ENCODE measurements at places on chromosomes 6 and 20.

DNA sequence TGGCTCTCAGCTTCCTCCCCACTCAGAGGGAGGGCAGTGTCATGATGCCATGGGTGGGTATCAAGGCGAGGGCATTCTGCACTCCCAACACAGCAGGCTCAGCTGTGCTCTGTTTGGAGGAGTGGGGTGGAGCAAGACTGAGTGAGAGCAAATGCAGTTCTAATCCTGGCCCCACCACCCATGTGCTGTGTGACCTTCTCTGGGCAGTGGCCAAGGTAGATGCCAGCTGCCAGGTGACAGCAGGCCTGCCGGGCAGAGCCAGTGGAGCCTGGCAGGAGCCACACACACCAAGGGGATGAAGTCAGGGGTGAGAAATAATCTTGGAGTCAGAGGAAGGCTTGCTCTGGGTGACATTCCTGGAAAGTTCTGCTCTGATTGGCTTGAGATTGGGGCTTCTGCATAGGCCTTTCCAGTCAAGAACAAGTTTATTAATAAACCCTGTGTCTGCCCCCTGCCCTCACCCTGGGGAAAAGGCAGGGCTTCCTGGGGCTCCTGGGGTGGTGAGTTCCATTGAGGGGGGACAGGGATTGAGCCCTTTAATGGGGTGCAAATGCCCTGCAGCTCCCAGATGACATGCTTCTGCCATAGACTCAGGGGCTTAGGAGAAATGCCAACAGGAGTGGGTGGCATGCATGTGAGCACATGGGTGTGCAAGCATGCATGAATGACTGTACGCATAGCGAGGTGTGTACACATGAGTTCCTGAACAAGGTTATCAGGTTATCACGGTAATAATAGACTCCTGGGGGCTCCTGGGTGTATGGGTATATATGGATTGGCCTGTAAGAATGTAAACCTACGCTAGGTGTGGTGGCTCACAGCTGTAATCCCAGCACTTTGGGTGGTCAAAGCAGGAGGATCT is 134.2 kb downstream of the MRPL14 start:
- DNase-seq = no peak

GRCh38 chr6:98967616-98968015 is 19.9 kb upstream of the FBXL4 start:
- no peak for DNase-seq

- DNase-seq = no peak
Observed at GRCh38 chr6:106149472-106150069, 63.4 kb downstream of the PRDM1 start.

GRCh38 chr6:53646606-53647005 is 18.9 kb downstream of the KLHL31 start:
- no peak for DNase-seq

DNA sequence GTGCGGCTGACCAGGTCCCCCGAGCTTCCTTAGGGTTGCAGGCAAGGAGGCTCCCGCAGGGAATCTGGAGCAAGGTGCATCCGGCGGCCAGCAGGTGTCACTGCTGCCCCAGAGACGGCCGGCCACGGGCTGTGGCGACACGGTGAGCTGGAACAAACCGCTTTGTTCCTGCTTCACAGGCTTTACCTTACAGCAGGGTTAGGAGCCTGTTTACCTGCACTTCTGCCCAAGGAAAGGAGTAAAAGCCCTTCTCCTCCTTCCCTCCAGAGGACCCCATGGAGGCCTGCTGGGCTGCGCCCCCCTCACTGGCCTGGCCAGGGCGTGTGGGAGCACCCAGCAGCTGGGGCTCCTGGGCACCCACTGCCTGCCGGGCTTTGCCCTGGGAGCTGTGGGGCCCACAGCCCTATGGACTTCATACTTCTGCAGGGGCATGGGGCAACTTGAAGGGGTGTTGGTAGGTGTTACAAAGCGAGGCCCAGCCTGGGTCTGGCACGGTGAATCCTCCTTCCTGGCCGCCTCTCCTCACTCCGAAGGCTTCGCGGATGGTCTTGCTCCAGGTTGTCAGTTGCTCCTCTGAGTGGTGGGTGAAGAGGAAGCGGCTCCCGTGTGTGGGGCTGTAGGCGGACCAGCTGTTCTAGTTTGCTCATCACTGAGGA is 88.4 kb downstream of the CDC5L start:
- peak; percentile 57 for DNase-seq

GRCh38 chr6:55670850-55671413 is 91.9 kb upstream of the HMGCLL1 start:
- DNase-seq = no peak

- DNase-seq = no peak
Observed at GRCh38 chr20:8074931-8075330, 55.4 kb upstream of the TMX4 start.

GRCh38 chr6:138571585-138572166 is 72.4 kb upstream of the NHSL1 start:
- no peak for DNase-seq

- DNase-seq = no peak
Observed at GRCh38 chr20:18743665-18744440, 69.7 kb upstream of the SCP2D1 start.

- DNase-seq = no peak
Observed at GRCh38 chr20:4905195-4905594, 96.1 kb downstream of the SLC23A2 start.

DNA sequence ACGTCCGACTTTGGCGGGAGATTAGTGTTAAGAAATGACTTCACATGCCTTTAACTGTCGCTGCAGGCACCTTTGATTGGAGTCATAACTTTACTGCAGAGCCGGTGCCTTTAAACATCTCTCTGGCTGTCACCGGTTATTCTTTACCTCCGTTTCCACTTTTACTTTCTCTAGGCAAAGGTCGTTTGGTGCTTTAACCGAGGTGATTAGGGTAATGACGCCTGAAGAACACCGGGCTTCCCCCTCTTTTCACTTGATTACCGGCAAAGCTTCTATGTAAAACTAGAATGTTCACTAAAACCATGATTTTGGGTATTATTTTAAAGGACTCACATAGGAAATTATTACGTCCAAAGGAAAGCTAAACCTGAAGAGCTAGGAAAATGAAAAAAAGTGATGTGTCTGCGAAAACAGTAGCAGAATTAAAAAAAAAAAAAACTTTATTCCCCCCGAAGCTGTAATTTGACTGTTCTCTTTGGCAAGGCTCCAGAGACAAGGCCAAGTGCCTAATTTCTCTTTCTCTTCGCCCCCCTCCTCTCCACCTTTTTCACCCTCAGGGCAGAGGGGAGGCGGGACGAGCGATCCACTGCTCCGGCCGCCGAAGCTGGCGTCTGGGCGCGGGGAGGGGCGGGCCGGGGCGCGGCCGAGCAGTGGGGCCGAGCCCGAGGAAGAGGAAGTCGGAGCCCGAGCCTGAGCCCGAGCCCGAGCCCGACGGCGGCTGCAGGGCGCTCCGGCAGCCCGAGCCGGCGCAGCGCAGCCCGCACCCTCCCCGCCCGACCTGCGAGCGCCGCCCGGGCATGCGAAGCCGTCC is at the start of gene PLEKHG1:
Gene PLEKHG1, plus strand, starts transcription at position 687 of the 811 bp plus-strand sequence. CDS start 133,797 bp downstream, outside the sequence.
- DNase-seq = peak; percentile 26

- DNase-seq = no peak
Observed at GRCh38 chr6:128174724-128175123, 273.9 kb upstream of the THEMIS start.

DNA sequence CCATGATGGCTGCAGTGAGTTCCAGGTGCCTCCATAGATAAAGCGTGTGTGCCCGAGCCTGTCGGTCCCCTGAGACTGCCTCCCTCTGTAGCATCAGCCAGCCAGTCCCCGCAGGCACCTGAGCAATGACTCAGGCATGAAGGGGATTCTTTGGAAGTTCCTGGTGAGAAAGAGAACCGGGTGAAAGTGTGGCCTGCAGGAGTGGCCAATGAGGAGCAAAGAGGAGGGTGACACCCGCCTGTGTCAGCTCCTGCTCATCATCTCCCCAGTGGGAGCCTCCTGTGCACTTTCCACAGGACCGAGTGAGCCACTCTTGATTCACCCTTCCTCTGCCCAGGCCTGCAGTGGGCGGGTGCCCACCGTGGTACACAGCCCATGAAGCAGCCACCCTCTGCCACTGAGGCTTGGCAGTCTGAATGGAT is 71.2 kb upstream of the PTPN1 start:
- DNase-seq = no peak

DNA sequence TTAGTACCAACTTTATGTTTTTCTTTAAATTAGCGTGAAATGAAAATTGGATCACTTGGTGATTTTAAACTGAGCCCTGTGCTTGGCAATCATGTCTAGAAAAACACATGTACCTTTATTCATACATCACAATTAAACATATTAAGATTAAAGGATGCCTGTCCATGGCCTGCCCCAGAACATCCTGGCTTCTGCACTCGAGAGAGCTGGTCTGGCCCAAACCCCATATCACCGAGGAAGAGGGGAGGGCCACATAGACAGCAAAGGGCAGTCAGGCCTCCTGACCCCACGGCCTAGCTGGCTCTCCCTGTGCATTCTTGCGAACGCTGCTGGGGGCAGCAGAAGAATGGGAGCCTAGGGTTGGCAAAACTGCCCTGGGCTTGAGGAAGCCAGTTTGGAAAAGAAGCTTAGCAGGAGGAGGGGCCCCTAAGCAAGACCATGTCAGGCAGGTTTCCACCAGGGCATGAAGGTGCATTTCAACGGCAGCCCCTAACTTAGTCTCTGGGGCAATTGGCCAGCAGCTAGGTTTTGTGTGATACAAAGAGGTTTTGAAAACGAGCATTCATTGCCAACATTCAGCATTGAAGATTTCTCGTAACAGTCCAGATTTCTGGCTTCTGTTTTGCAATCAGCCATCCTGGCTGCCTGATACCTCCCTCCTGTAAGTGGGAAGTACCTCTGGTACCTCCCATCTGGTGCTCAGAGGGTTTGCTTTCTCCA is 8.6 kb downstream of the BPIFB3 start:
- no peak for DNase-seq

DNA sequence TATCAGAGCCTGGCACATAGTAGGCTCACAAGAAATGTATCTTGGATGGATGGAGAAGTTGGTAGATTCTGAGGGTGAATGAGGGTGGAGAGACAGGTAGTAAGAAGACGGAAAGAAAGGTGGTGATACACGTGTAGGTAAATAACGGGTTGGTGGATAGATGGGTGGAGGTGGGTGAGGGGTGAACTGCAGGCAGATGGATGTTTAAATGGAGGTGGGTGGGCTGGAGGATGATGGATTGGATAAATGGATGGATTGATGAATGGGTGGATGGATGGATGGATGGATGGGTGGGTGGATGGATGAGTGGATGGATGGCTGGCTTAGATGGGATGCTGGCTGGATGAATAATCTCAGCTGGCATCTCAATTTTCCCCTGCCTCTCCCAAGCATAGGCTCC is 9.9 kb downstream of the CDH22 start:
- DNase-seq = no peak

DNA sequence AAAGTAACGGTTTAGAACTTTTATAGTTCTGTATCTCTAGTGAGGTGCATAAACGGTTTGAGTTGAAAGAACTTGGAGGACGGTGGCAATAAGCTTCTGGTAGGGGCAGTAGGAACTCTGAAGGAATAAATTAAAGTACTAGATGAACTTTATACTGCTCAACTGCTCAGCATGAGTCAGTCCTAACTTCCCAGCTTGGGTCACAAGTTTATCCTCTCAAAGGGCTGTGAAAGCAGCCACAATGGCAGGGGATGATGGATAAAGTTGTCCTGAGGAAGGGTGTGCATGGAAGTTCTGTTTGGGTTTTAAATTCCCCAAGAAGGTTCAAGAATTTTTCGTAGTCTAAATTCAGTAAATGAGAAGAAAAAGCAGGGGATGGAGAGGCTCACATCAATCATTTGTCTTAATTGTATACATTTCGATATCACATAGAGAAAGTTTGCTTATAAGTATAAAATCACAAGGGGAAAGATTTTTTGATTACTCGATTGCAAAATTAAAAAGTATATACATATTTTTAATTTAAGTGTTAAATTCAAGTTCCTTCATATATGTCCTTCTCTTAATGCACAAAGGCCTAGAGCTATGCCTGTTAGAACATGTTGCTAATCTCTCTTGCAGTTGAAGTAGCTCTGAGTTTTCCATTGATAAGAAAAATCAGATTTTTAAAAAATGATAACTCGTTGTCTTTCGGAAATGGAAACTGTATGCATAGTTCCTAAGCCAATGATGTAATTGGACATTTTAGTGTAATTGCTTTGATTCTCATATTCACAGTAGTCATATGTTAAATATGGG is 55.3 kb upstream of the JAG1 start:
- DNase-seq = no peak

DNA sequence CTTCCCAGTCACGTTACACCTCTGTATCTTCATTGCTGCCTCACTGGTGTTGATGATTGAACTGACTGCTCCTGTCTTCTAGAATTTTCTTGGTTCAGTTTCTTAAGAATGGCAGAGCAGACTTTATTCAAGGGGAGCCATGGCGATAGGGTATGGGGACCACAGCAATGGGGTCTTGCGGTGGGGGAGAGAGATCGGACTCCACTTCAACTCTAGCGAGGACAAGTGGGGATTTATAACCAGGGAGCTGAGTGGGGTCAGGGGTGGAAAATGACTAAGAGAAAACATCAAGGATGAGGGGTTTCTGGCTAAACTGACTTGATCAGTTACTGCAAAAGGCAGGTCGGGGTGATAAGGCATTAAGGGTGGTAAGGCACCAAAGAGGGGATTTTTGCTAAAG is 156.4 kb downstream of the CD83 start:
- no peak for DNase-seq

DNA sequence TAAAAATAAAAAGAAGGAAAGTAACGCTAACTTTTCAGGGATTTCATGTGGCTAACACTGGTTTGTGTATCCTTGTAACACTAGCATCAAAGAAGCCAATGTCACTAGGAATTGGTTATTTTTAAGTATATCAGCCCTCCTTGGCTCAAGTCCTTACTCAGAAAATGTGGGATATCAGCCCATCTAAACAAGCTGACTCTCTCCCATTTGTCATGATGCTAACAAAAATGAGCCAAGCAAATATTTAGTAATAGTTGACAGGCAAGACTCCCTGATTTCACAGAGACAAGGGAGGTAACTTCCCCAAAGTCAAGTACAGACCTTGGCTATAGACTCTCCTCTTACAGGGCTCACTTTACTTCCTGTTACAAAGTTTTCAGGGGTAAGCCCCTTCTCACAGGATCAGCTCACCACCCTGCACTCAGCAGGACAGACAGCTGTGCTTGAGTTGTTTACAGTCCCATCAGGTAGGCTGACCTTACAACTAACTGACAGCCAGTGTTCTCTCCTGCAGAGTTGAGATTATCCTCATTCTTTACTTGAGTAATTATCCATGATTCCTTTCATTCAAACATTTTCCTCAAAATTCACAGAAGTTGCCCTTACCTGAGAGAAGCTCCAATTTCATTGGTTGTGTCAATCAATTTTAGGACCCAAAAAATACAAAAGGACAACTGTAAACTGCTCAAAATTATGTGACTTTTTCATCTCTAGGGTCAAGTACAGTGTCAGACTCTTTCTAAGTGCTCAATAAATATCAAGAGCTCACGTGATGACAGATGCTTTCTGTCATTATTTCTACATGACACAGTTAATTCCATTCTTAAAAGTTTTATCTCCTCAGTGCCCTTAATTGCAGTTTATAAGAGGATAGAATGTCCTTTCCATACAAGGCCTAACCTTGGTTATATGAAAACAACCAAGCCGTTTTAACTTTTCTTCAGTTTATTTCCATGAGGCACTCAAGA is 38.1 kb upstream of the BMP5 start:
- no peak for DNase-seq

GRCh38 chr6:34035704-34036356 is 110.1 kb downstream of the GRM4 start:
- DNase-seq = no peak

GRCh38 chr20:60984666-60985065 is 267.4 kb upstream of the CDH4 start:
- no peak for DNase-seq

- no peak for DNase-seq
Observed at GRCh38 chr20:8414586-8415274, 282.7 kb downstream of the PLCB1 start.

- DNase-seq = no peak
Observed at GRCh38 chr6:21767891-21768648, 174.5 kb downstream of the SOX4 start.

GRCh38 chr6:129696028-129696418 is 14.0 kb downstream of the ARHGAP18 start:
- no peak for DNase-seq

All from activated T-cell treated with anti-CD3 and anti-CD28 coated beads for 24 hours (primary cell).